ENCODE measurements at places on chromosomes 12 and 14.

DNA sequence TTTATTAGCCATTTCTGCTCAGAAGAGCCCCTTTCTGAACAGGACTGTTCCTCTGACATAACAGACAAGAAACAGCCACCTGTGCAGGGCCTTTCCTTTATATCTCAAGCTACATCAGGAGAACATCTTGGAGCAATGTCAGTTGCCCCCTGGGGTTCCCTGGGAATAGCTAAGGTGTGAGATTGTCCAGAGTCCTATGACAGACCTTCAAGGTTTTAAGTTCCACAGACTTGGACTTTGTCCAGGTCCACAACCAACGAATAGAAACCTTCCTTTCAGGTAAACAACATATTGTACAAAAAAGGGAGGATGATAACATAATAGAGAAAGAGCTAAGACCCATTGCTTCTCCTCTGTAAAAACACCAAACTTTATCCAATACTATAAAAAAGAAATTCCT lies 2.9 kb downstream of the IL23A start:
- DNase-seq = no peak

DNA sequence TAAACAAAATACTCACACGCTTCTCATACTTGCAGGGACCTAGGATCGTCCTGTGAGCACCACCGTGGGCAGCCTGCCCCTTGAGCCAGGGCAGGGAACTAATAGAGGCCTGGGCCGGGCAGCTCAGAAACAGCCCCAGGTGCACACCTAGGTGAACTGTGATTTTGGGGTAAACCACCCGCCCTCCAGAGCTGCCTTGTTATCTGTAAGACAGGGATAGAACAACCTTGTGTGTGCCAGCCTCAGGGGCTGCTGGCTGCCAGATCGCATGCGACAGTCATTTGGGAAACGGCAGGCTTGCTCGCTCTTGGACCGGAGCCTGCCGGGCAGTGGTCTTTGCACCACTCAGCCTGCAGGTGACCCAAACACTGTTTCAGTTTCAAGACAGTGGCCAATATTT lies 86.8 kb downstream of the ADGRD1 start:
- no peak for DNase-seq

GRCh38 chr14:76126076-76126475 lies 25.6 kb upstream of the GPATCH2L start:
- DNase-seq = no peak

DNA sequence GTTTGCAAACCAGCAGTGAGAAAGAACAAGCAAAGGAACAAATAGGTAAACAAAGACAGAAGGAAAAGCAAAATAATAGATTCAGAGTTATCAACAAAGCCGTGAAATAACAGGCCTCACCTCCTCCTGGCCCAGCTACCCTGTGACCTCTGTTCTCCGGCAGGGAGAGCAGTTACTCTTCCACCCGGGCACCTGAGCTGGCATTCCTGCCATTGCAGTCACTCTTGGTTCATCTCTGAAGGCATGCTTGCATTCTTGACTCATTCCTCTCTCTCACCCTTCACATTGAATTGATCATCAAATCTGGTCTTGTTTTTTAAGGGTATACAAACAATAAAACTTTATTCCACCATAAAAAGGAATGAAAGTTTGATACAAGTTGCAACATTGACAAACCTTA lies 95.1 kb downstream of the TTC8 start:
- DNase-seq = no peak

DNA sequence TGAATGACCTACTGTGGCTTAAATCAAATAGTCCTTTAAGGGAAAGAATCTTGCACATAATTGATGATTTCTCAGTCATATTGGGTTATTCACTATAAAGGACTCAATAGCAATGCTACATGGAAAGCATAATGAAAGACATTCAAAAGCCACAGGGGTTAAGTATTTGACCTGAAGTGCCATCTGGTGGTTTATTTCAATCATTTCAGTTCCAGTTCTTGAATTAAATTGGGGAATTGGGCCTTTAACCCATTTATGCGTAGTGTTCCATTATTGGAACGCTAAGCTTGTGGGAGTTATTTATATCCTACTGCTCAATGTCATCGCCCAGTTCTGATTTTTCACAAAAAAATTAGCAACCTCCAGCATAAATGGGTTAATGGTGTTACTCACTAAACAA lies 41.3 kb upstream of the C12orf71 start:
- DNase-seq = no peak

DNA sequence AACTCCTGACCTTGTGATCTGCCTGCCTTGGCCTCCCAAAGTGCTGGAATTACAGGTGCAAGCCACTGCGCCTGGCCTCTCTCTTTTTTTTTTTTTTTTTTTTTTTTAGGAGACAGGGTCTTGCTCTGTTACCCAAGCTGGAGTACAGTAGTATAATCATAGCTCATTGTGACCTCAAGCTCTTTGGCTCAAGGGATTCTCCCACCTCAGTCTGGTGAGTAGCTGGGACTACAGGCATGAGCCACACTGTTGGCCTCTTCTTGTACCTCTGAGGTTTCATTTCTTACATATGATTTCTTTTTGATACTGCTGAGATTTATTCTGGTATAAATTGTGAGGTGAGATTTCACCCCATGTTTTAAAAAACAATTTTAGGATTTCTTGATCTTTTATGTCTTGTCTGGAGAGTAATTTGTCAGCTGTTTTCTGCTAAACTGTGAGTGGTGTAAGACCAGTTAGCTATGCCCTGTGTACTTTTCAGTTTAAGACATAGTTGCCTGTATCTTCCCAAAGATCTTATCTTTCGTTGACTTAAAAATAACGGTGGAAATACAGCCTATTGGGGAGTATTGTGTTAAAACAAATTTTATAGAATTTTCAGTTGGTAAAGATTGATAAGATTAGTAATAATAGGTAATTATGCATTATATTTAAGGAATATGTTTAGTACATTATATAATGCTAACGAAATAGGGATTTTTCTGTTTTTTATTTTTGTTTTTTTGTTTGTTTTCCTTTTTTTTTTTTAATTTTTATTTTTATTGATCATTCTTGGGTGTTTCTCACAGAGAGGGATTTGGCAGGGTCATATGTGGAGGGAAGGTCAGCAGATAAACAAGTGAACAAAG lies 31.7 kb downstream of the WDR20 start:
- DNase-seq = no peak

Data from nephron progenitor cell (in vitro differentiated cells).